Fibroblast of the aortic adventitia (primary cell): ENCODE measurements at places on chromosomes 3 and 15.

DNA sequence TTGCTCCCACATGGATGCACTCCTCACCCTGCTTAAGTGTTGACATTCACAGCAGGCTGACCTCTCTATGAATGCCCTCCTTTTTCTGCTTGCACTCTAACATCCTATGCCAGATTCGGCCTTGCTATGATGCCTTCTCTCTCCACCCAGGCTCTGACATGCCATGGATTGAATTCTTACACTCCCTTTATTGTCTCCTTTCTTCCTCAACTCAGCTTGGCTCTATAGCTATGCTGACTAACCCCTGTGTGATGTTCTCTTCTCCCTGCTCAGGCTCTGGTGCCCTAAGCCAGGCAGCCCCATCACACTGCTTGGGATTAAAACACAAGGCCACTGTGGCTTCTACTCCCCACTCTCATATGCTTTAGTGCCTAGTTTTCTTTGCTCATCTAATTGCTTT is 563.7 kb downstream of the NSUN3 start:
- no peak for DNase-seq

DNA sequence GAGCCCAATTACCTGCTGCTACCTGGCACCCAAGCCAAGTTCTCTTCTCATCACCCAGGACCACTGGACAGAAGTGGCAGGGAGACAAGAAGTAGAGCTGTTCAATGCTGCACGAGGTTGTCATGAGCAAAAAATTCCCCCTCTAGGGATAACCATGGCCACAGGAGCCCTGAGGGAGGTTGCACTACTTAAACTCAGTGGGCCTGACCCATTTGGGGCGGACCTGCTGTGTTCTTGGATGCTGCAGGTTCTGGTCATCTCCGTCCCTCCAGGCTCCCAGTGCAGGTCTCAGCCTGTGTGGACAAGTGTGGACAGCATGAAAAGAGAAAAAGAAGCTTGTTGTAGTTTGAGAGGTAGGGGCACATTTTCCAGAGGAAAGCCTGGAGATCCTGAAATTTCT is 26.1 kb upstream of the MANF start:
- DNase-seq, result no peak

DNA sequence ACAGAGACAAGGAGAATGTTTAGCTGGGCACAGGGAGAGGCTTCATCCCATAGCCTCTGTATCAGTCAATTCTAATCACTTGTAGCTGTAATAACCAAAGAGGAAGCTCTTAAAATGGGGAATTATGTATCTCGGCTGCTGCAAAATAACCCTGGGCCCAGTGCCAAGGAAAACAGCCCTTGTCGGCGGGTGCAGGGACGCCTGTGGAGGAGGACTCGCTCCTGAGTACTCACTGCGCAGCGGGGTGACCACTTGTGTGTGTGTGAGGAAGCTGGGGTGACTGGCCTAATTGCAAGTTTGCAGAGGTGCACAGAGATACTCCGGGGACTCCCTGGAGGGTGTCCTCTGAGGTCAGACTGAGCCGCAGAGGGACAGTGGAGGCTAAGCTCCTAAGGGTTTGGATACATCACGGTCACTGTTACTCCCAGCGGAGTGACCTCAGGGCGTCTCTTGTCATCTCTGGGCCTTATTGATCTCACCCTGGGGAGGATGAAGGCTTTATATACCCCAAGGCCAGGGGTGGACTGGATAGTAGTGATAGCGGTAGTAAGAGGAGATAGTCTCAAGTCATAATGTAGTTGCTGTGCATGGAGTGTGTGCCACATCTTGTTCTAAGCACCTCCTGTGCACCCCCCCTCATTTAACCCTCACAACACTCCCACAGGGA is 37.2 kb downstream of the SLC6A6 start:
- DNase-seq, result peak; percentile 48

DNA sequence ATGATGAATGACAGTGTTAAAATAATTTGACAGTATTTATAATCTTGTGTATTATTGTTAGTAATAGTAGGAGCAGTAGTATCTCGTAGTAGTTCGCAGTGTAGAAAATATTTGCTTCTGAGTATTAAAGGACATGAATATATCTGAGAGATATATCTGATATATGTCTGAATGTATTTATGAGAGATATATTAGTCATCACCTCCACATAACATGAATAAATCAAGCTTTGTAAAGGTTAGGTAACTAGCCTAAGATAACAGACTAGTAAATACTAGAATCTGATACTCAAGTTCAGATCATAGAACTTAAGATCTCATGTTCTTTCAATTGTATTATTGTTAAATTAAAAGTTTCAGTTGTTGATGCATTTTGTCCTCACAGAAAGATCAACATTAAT is 130.5 kb downstream of the UBE2E2 start:
- no peak for DNase-seq

- DNase-seq, result no peak
These were observed 37.2 kb downstream of the SMAD3 start for GRCh38 chr15:67102599-67102929.

DNA sequence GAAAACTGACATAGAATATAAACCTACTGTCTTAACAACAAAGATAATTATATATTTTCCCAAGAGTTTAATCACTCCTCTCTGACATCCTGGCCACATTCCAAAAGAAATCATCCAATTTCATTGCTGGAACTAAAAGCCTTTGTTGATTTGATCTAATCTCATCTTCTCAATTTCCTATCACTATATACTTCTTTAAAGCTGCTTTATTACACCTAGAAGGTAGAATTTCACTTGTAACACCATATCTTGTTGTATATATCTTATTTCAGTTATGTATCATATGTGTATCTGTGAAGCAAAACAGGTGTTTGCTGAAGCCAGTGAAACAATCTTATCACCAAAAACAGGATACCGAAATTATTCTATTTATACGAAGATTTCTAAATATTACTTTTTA is 740.2 kb downstream of the ROBO1 start:
- DNase-seq, result no peak

DNA sequence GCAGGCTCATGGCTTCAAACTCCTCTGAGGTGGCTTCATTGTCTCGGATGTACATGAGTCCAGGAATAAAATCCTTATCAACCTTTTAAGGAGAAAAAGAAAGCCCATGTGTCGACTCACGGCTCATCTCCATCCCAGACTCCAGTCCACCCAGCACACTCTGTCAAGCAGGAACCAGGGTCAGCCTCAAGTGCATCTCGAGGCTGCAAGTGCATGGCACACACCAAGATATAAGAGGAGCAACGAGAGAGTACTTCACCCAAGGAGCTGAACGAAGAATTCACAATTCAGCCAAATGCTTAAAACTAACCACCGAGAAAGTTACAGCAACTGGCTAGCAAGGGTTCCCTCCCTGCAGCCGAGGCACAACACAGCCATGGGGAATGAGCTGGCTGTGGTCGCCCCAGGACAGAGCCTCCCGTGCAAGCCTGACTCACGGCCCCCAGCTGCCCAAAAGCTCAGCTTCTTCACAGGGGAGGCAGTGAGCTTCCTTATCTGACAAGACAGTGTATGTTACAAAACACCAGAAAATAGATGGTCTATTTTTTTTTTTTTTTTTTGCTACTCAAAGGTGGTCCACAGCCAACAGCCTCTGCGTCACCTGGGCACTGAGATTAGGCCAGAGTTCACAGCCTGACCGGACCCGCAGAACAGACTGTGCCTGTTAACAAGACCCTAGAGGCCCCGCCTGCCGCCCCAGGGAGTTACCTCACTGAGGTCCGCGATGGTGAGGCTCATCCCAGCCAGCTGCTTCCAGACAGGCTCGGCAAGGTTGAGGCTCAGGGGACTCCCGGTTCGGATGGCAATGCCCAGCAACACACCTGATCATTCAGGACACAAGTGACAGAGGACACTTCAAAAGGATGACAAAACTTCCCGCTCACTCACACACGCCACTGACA is 15.9 kb upstream of the OCA2 start:
- no peak for DNase-seq

- DNase-seq, result peak; percentile 46
These were observed 119.7 kb upstream of the PHLDB2 start for GRCh38 chr3:111739311-111739911.

DNA sequence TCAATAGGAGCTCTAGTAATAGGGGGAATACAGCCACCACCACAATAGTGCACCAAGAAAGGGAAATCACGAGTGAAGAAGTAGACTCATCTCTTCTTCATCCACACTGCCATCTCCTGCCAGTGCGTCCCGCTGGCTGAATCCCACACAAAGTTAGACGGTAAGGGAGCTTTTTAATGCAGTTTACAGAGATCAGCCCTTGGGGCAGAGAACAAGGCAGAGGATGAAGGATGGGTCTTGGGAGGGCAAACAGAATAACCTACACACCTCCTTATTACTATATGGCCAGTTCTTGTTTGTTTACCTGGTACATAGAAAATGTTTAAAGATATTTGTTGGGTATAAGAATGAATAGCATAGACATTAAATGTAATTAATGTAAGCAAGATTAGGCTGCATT is 11.0 kb upstream of the DPH6 start:
- DNase-seq, result no peak

- no peak for DNase-seq
These were observed 325.8 kb upstream of the IGF1R start for GRCh38 chr15:98322581-98322980.

DNA sequence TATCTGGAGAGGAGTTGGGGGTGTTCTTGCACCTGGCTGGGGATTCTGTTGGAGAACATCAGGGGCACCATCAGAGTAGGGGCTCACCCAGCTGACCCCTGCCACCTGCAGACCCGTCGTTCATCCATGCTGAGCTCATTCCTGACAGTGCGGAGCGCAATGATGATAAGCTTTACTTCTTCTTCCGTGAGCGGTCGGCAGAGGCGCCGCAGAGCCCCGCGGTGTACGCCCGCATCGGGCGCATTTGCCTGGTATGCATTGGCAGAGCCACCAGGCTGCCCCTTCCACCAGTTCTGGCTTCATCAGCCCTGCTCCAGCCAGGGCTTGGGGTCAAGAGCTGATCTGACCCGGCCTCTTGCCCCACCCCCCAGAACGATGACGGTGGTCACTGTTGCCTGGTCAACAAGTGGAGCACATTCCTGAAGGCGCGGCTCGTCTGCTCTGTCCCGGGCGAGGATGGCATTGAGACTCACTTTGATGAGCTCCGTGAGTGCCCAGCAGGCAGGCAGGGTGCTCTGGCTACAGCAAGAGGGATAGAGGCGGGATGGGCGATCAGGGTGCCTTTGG is 8.8 kb upstream of the GNAT1 start:
- no peak for DNase-seq

GRCh38 chr15:95281470-95281869 is 1049.0 kb upstream of the NR2F2 start:
- peak; percentile 43 for DNase-seq

GRCh38 chr15:58189148-58189811 is 51.1 kb downstream of the AQP9 start:
- no peak for DNase-seq

- no peak for DNase-seq
These were observed 32.2 kb upstream of the POLG start for GRCh38 chr15:89366656-89367393.

- no peak for DNase-seq
These were observed 201.7 kb upstream of the PFN2 start for GRCh38 chr3:150172356-150172755.

DNA sequence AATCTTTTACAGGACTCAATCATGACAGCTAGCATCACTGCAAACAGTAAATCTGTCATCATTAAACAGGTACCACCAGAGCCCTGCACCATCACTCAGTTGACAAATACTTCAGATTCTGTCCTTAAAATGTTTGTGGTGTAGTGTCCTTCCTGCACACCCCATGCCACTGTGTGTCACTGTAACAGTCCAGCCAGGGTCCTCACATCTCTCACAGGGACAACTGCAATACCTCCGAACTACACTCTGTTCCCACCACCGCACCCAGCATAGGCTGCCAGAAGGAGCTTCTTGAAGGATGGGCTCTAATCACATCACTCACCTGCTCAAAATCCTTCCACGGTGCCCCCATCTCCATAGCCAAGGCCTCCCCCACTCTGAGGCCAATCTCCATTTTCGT is 90.2 kb upstream of the FGF12 start:
- DNase-seq, result no peak

DNA sequence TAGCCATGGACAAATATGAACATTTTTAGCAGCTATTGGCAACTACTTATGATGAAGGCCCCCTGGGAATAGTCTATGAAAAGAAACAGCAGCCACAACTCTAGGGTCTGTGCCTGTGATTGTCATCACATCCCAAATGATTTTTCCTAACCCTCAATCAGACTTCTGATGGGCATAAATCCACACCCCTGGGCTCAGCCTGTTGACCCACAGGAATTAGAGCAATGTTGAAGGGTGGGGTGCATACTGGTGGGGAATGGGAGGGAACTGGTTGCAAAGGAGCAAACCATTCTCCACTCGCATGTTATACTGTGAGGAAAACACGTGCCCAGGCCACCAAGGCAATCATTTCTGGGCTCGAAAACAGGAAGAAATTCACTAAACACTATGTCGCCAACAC is 106.5 kb upstream of the CTNNB1 start:
- no peak for DNase-seq

GRCh38 chr3:141231952-141232823 is 563 bp downstream of the PXYLP1 start:
- no peak for DNase-seq

GRCh38 chr3:172516318-172517214 is 6.7 kb downstream of the TNFSF10 start:
- peak; percentile 90 for DNase-seq

GRCh38 chr3:188914552-188914951 is 257.2 kb upstream of the TPRG1 start:
- DNase-seq, result peak; percentile 87

GRCh38 chr15:65081758-65082157 is 5.2 kb downstream of the KBTBD13 start:
- no peak for DNase-seq

DNA sequence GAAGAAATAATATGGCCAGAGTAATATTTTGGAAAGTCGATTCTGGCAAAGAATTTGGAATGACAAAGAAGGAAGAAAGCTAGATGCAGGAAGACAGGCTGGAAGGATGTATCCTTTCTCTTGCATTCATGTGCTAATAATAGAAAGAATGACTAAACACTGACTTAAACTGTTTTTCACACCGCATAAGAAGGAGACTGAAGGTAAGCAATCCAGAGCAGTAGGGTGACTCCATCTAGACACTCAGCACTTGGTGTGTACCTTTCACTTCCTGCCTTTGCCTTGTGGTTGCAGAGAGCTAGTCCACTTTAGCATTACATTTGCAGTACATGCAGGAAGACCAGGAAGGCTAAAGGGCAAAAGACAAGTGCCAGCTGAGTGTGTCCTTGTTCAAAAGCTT is 234.6 kb downstream of the RBMS3 start:
- DNase-seq, result peak; percentile 47

GRCh38 chr15:87940768-87941167 is 315.8 kb downstream of the NTRK3 start:
- DNase-seq, result peak; percentile 38

- DNase-seq, result peak; percentile 59
These were observed 134.1 kb downstream of the ISL2 start for GRCh38 chr15:76470691-76471090.

- DNase-seq, result no peak
These were observed 16.1 kb downstream of the SEMA5B start for GRCh38 chr3:123011447-123011846.

GRCh38 chr3:18027161-18027939 is 284.9 kb upstream of the TBC1D5 start:
- DNase-seq, result peak; percentile 14
